ENCODE measurements at places on chromosomes 12 and 14.

- no peak overlapping the region for H3K27ac ChIP-seq
- H3K4me1 ChIP-seq: peaks cover 18% of the 10 kb centered on the region
- DNase-seq: no peak
- H3K4me3 ChIP-seq: no peak overlapping the region
Observed at GRCh38 chr12:124040291-124040690, 67.3 kb downstream of the ZNF664 start.

- no peaks in the 10 kb centered on the region for H3K36me3 ChIP-seq
- no peak overlapping the region for H3K4me3 ChIP-seq
- DNase-seq: no peak
- H3K27ac ChIP-seq: no peak overlapping the region
- no peaks in the 10 kb centered on the region for H3K4me1 ChIP-seq
Observed at GRCh38 chr12:94254270-94254669, 105.9 kb downstream of the PLXNC1 start.

- H3K4me1 ChIP-seq: peaks cover 8% of the 10 kb centered on the region
- no peak for DNase-seq
- H3K4me3 ChIP-seq: no peak overlapping the region
- no peak overlapping the region for H3K27ac ChIP-seq
- no peaks in the 10 kb centered on the region for H3K27me3 ChIP-seq
- 0 out of 2 replicates have a peak, but pooled peaks cover 7% of the 10 kb centered on the region for H3K36me3 ChIP-seq
Observed at GRCh38 chr14:55605793-55606192, 25.8 kb downstream of the KTN1 start.

GRCh38 chr12:68031881-68032739 lies 42.9 kb downstream of the IFNG-AS1 start:
- H3K36me3 ChIP-seq: no peaks in the 10 kb centered on the region
- no peak overlapping the region for H3K4me3 ChIP-seq
- no peaks in the 10 kb centered on the region for H3K4me1 ChIP-seq
- no peak for DNase-seq

GRCh38 chr14:99481745-99482099 lies 513 bp downstream of the CCNK start:
- no peaks in the 10 kb centered on the region for H3K27me3 ChIP-seq
- H3K27ac ChIP-seq: peak overlapping the region; percentile 77
- no peaks in the 10 kb centered on the region for H3K36me3 ChIP-seq
- peak; percentile 26 for DNase-seq
- H3K4me3 ChIP-seq: peak overlapping the region; percentile 77

- DNase-seq: no peak
- no peak overlapping the region for H3K27ac ChIP-seq
- H3K36me3 ChIP-seq: no peaks in the 10 kb centered on the region
- H3K4me3 ChIP-seq: no peak overlapping the region
- H3K27me3 ChIP-seq: no peaks in the 10 kb centered on the region
Observed at GRCh38 chr12:24212496-24212895, 263.0 kb upstream of the SOX5 start.

GRCh38 chr14:33569821-33570687 lies 380.8 kb downstream of the EGLN3 start:
- H3K4me1 ChIP-seq: no peaks in the 10 kb centered on the region
- no peaks in the 10 kb centered on the region for H3K36me3 ChIP-seq
- no peak overlapping the region for H3K27ac ChIP-seq

DNA sequence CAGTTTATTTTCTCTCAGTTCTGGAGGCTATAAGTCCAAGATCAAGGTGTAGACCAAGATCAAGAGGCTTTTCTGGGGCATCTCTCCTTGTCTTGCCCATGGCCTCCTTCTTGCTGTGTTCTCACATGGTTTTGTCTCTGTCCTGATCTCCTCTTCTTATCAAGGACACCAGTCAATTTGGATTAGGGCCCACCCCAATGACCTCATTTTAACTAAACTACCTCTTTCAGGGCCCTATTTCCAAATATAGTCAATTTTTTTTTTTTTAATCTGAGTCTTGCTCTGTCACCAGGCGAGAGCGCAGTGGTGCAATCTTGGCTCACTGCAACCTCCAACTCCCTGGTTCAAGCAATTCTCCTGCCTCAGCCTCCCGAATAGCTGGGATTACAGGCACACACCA lies 50.8 kb downstream of the TSHR start:
- H3K27me3 ChIP-seq: no peaks in the 10 kb centered on the region
- no peak overlapping the region for H3K4me3 ChIP-seq
- no peak overlapping the region for H3K27ac ChIP-seq
- peaks cover 24% of the 10 kb centered on the region for H3K36me3 ChIP-seq

- H3K36me3 ChIP-seq: no peaks in the 10 kb centered on the region
- no peak overlapping the region for H3K4me3 ChIP-seq
- no peak for DNase-seq
- H3K4me1 ChIP-seq: no peaks in the 10 kb centered on the region
Observed at GRCh38 chr14:78610994-78611393, 440.8 kb downstream of the NRXN3 start.

DNA sequence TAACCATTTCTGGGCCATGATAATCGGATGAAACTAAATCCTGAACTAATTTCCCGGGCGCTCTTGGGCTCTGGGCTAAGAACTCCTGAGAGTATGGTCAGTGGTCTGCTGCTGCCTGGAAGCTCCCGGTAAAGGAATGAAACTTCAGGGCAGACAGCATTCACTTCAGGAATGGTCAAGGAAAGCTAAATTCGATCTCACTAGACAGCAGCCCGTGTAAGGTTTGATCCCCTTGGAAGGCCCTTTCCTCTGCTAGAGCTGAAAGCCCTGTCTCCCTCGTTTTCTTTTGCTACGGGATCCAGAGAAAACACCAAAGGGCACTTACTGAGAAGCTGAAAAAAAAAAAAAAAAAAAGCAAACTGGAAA lies 680 bp downstream of the ASB8 start:
- H3K27me3 ChIP-seq: no peaks in the 10 kb centered on the region
- no peak for DNase-seq
- H3K4me3 ChIP-seq: peak overlapping the region; percentile 48

GRCh38 chr12:1330477-1330827 lies 263.9 kb downstream of the FBXL14 start:
- H3K4me3 ChIP-seq: no peak overlapping the region
- no peaks in the 10 kb centered on the region for H3K27me3 ChIP-seq
- no peaks in the 10 kb centered on the region for H3K4me1 ChIP-seq
- H3K27ac ChIP-seq: no peak overlapping the region
- no peak for DNase-seq
- H3K36me3 ChIP-seq: no peaks in the 10 kb centered on the region

DNA sequence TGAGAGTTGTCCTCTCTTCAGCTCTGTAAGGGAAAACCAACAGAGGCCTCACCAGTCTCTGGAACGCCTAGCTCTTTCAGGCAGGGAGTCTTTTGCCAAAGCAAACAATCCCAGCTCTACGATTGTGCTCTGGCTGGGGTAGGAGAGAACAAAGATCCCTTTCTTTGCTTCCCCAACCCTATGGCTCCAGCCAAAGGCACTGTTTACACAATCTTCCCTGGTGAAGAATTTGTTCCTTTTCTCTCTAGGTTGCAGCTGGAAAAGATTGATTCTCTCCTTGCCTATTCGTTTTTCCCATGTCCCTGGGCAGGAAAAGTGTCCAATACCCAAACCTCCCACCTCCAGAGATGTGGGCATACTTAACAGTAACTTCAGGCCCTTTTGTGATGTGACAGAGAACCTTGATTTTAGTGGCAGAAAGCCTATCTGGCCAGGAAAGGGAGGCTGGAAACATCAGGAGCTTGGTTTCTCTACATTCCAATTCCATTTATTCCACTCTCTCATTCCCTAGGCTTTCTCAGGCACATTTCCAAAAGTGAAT lies 16.8 kb downstream of the ATP5MC2 start:
- no peaks in the 10 kb centered on the region for H3K4me1 ChIP-seq
- H3K27ac ChIP-seq: no peak overlapping the region
- DNase-seq: no peak

GRCh38 chr12:94089891-94090290 lies 58.5 kb upstream of the PLXNC1 start:
- H3K27ac ChIP-seq: no peak overlapping the region
- DNase-seq: no peak
- no peaks in the 10 kb centered on the region for H3K4me1 ChIP-seq
- no peak overlapping the region for H3K4me3 ChIP-seq

DNA sequence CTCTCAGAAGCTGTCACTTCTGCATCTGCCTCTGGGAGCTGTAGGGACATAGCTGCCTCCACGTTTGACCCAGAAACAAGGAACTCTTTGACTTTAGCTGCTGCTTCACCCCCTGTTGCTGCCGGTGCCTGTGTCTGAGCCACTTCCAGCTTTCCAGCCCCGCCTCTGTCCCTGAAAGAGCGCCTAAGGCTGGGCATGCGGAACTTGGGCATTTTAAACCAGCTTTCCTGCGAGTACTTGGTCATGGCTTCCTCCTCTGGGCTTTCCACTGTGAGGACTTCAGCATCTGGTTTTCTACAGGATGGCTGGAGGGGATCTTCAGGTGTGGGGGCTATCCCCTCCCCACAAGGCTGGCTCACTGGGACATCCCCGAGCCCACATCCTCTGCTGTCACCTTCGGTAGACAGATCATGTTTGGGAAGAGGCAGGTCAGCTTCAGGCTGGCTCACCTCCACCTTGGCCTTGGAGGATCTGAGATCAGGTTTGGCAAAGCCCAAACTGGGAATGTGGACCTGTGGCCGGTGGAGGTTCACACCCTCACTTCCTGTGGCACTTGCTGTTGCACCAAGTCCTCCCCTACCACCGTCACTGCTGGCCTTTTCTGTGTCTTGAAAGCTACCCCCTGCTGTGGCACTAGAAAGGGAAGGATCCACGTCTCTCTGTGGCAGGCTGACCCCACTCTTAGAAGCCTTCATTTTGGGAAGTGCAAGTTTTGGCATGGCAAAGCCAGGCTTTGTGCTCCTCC lies 15.2 kb downstream of the PLD4 start:
- no peak overlapping the region for H3K4me3 ChIP-seq
- peaks cover 26% of the 10 kb centered on the region for H3K27me3 ChIP-seq
- H3K36me3 ChIP-seq: no peaks in the 10 kb centered on the region

DNA sequence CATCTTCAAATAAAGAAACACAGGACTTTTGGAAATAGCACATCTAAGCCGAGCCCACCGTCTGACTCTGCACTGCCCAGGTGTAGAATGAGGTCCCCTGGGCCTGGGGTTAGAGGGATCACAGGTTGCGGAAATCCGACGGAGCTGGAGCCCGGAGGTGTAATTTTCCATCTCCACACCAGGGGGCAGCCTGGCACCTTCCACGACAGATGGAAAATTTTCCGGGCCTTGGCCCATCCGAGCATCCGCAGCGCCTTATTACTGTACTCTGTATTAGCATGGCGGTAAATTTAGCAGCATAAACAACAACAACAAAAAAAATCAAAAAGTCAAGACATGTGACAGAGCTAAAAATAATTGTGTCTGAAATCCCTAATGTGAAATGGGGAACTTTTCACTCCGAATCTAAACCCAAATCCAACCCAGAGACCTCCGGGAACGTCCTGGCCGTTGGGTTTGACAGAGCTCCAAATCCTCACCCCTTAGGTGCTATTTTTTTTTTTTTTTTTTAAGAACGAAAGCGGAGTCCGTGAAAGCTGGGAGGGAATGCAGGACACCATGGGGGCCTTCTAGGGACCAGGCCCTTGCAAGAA lies 93.9 kb downstream of the KSR2 start:
- H3K4me1 ChIP-seq: no peaks in the 10 kb centered on the region
- no peaks in the 10 kb centered on the region for H3K36me3 ChIP-seq
- no peaks in the 10 kb centered on the region for H3K27me3 ChIP-seq

DNA sequence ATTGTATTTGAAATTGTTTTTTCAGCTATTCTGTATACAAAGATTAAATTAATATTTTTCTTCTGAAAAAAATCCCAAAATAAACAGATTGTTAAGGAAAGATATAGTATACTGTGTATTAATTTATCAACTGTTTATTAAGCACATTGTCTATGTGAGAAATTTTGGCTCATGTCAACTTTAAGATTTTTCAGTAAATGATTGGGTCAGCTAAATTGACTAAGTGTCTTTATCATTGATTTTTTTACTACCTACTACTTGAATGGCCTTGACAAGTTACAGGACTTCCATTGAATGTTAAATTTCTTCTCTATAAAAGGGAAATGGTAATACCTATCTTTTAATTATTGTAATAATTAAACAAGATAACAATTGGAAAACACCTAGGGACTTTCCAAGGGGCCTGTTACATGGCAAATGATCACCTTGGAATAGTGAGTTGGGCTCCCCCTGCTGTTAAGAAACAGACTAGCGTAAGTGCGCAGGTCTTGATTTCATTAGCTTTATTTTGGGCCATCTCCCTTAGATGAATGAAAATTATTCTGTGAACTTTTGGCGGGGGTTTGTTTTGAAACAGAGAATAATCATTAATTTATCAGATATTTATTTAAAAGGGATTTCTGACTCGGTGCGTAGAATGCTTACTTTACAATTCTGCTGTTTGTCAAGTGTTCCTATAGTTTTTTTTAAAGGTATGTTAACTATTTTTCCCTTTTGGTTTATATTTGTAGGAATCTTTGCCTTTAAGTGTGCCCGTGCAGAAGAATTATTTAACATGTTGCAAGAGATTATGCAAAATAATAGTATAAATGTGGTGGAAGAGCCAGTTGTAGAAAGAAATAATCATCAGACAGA lies 14.5 kb upstream of the CCT2 start:
- peak; percentile 63 for DNase-seq
- H3K27me3 ChIP-seq: no peaks in the 10 kb centered on the region
- H3K36me3 ChIP-seq: peaks cover 59% of the 10 kb centered on the region
- H3K4me3 ChIP-seq: no peak overlapping the region
- H3K27ac ChIP-seq: no peak overlapping the region

GRCh38 chr12:10409392-10409791 lies at the start of gene KLRC4:
Gene KLRC4 (minus strand): TSS chr12:10409757. CDS start chr12:10409575, 182 bp downstream.
- no peak within 1 kb of the TSS for H3K27ac ChIP-seq
- no peak for DNase-seq
- no peaks in the 10 kb centered on the region for H3K27me3 ChIP-seq
- no peaks in the 10 kb centered on the region for H3K4me1 ChIP-seq

All from DND-41 (cell line).